ENCODE measurements at places on chromosomes 7 and 10. TPM values are rescaled to one million over a fixed set of nuclear protein-coding genes. Genes with fewer than 3 reads are reported as not detected.

TSPAN12 gene
- total RNA-seq, result 6.9 TPM

- DNase-seq, result no peak
These were observed 59.0 kb upstream of the KCNMA1 start for GRCh38 chr10:77696584-77696983.

SPDYE16 gene
- 0.26 TPM for total RNA-seq

- peak; percentile 33 for DNase-seq
These were observed 53.0 kb downstream of the SMURF1 start for GRCh38 chr7:99090771-99091542.

TMEM140 gene
- total RNA-seq, result 4.0 TPM

ACTA2 gene
- 41.5 TPM for total RNA-seq

PYROXD2 gene
- total RNA-seq, result 8.6 TPM

DNA sequence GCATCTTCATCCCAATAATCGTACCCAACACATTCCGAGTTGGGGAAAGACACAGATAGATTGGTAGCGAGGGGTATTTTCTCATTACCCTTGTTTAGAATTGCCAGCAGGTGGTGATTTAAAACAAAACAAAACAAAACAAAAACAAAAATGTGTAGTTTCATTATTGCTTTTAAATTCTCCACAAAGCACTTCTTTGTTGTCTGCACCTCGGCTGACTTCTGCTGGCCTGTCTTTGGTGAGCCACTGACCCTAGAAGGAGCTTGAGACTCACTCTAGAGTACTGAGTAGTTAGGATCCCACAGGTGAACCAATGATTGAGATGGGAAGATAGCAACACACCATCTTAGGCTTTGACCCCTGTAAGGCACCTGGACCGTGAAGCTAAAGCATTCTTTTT lies 105.4 kb upstream of the BET1 start:
- no peak for DNase-seq

DNA sequence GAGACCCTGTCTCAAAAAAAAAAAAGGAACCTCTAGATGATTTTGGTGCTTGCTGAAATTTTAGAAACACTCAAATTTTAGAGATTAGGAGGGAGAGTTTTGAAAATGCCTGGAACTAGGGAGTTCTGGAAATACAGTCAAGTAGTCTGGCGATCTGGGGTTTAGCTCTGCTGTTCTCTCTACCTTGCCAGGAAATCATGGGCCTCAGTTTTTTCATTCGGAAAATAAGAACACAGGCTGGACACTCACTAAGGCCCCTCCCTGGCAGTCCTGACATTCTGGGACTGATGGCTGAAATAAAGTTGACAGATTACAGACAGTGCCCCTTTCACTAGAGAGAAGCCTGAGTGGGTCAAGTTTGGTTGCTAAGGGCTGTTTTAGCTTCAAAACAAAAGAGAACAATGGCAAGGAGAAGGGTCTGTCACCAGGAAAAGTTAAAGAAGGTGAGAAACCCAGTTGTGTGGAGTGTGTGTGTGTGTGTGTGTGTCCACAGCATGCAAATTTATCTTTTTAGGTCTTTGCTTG lies 25.0 kb upstream of the CALN1 start:
- no peak for DNase-seq

DGKB gene
- 0.52 TPM for total RNA-seq

DNA sequence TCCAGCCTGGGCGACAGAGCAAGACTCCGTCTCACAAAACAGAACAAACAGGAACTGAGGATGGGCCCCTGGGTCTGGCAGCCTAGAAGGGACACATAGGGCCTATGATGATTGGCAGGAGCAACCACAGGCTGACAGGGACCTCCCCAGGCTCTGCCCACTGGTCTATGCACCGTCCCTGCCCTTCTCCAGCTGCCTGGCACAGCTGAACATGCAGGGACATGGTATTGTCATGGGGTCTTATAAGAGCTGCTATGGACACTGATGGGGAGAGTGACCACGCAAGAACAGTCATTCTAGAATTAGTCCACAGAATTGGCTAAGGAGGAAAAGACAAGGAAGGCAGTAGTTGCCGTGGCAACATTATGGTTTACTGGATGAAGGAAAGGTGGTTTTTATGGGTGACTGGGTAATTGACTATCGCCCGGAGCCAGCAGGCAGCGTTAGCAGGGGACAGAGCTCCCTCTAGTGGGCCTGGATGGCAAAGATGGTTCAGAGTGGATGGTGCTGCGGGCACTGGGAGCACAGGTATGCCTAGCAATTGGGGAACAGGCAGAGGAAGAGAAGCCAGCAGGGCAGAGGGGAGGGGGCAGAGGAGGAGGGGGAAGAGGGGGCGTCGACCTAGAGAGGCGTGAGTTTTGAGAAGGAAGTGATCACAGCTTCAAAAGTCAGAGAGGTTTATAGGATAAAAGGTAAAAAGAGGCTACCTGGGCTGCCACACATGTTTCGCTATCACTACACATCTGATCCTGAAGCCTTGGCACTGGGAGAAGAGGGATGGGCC lies 7.8 kb upstream of the TRIM56 start:
- DNase-seq, result peak; percentile 85

CYP2E1 gene
- total RNA-seq, result 18.1 TPM

DNA sequence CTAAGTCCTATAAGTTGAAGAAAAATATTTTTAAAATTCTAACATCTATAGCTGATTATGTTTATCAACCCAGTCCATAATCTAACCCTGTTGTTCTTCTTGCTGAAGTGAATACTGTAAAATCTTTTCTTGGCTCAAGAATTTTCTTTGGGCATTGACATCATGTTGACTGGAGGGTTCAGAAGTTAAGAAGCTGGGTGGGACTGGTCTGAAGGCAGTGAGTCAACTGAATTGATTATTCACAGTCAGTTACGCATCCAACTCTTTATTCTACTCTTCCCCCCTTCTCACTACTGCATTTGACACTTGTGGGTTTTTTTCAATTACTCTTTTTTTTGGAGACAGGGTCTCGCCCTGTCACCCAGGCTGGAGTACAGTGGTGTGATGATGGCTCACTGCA lies 31.0 kb downstream of the DENND2A start:
- no peak for DNase-seq

TBX20 gene
- total RNA-seq, result not detected

DNA sequence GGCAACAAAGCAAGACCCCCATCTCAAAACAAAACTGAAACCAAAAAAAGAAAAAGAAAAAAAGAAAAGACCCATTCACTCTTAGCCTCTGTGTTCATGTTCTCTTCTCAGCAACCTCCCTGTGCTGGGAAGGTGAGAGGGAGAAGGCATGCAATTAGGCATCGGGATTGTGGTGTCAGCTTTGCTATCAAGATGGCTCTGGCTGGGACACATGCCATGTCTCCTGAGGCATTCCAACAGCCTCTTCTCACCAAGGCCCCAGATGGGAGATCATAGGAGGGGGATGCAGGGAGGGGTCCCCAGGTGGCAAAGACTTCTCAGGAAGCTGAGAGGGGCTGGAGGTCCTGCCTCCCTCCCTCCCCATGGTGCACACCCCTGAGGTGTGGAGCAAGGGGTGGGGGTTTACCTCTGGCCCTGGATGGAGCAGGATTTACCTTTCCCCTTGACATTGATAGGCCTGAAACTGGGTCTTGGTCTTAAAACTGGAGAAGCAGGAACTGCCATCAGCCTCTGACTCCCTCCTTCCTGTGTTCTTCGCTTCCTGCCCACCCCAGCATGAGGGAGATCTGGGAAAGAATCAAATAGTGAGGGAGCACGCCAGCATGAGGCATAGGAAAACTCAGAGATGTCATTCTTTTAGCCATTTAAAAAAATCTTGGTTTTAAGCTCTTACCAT lies 96.2 kb upstream of the DUSP5 start:
- DNase-seq, result no peak

DNA sequence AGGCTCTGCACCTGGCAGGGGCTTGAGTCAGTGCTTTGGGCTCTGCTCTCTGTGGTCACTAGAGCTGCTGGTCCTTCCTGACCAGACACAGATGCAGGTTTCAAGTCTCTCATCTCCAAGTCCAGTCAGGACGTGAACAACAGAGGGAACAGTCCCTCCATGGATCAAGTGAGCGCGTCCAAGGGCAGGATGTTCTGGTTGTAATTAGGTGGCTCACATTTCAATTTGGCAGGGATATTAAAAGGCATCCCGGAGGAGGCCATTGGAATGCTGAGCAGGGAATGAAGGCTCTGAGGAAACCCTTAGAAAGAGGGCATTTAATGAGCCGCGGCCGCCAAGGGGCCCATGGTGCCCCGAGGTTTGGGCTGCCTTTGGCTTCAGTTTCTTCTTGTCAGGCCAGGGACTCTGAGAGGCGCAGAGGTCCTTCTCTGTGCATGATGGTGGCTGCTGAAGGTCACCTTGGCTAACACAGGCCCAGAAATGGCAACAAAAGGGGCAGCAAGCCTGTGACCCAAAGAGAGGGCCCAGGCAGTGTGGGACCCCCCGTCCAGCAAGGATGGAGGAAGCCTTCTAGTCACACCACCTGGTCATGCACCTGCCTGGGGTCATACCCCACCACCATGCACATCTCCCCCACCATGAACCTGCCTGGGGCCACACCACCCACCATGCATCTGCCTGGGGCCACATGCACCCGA lies 30.7 kb upstream of the INPP5A start:
- DNase-seq, result no peak

DNA sequence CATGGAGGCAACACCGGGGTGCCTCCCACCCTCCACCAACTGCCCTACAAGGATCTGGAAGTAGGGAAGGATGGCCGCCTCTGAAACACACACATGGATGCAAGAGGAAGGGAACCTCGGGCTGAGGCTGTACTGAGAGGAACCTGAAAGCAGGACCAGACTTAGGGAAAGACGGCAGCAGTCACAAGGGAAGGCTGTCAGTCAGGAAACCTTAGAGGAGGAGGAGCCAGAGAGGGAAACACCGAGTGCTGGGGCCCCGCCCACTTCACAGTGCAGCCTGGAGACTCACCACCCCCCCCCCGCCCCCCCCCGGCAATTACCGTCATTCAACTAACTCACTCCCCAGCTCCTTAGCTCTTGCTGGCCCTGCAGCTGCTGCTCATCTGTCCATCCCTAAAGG lies 2.5 kb downstream of the CYREN start:
- DNase-seq, result peak; percentile 21

- DNase-seq, result no peak
These were observed 241.0 kb downstream of the GALNT17 start for GRCh38 chr7:71372991-71373390.

- DNase-seq, result no peak
These were observed 1109.8 kb upstream of the AUTS2 start for GRCh38 chr7:68488341-68489060.

DNA sequence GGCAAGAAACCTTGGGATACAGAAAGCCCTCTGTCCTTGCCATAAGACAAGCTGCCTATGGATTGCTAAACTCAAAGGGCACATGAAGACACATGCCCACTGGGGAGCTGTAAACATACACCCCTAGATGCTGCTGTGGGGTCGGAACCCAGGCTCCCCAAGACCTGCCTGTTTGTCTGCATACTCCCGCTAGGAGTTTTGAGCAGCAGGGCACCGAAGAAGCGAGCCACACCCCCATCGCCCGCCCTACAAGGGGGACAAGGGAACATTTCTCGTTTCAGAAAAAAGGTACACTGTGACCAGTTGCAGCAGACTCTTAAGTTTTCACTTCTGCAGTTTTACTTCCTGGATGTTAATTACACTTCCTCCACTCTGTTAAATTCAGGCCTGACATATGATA lies 680.2 kb upstream of the GHITM start:
- no peak for DNase-seq

DNA sequence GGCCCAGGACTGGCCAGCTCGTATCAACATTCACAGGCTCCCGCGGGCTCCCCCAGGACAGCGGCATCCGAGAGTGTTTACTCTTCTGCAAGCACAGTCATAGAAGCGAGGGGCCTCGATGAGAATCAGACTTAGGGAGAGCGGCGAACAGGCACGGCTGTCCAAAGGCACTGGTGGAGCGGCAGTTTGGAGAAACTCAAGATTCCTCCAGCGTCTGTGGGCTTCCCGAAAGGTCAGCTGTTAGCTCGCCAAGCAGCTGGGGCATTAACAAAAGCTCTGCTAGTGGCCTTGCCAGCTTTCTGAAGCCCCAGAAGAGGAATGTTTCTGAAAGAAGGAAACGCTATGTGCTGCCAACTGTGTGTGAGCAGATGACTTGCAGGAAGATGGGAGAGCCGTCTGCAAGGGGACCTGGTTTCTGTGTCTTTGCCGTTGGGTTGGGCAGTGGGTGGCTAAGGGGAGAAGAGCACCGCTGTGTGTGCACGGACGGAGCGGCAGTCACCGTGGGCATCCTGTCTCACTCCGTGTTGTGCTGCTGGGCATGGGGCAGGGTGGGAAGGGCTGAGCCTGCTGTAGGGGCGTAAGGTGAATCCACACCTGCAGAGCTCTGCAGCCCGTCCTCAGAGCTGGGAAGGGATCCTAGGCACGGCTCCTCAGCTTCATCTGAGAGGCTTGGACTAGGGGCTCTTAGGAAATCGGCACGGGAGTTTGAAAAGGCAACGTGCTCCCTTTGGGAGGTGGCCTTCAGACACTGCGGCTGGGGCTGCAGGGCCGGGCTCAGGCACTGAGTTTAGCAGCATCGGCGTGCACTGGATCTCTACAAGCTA lies 42.1 kb downstream of the AMZ1 start:
- peak; percentile 9 for DNase-seq

- DNase-seq, result no peak
These were observed 66.8 kb downstream of the ITGB1 start for GRCh38 chr10:32891261-32891660.

GRCh38 chr7:74560086-74560719 lies 97.3 kb upstream of the GTF2I start:
- no peak for DNase-seq

GRCh38 chr10:102460836-102461186 lies 9.5 kb upstream of the C10orf95 start:
- DNase-seq, result no peak

RAB19 gene
- 12.9 TPM for total RNA-seq

GRCh38 chr7:142671506-142671905 lies 77.8 kb upstream of the PRSS1 start:
- no peak for DNase-seq

SORCS1 gene
- total RNA-seq, result 6.0 TPM

GRCh38 chr7:41816111-41816510 lies 113.2 kb upstream of the INHBA start:
- DNase-seq, result no peak

- DNase-seq, result no peak
These were observed 153.8 kb upstream of the PLXNA4 start for GRCh38 chr7:132730105-132730504.

- no peak for DNase-seq
These were observed 616.4 kb downstream of the SDK1 start for GRCh38 chr7:3917436-3917835.

NEBL gene
- 18.5 TPM for total RNA-seq

ZSWIM8 gene
- 34.5 TPM for total RNA-seq

GRCh38 chr7:150803161-150803860 lies 2.7 kb downstream of the TMEM176A start:
- no peak for DNase-seq

All from body of pancreas (tissue), 4 donors.